ENCODE measurements at places on chromosomes 7 and 10.
A peak's percentile ranks its signal among the peaks of the same experiment; 100 is the strongest.

DNA sequence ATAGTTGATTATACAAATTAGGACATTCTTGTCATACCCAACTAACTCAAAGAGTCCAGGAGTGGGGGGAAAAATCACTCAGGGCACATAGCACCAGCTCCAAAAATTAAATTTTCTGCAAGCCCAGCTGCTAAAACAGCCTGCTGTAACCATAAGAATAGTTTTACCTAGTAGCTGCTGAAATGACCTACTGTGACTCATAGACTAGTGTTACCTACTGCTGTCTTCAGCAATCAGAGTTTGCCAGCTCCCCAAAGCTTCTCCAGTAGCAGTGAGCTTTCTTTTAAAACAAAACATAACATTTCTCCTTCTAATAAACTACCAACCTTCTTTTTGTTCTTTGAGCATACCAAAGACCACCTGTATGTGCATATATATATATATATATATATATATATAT is 4.2 kb upstream of the ARHGAP12 start:
- no peak for DNase-seq

- no peak for DNase-seq
Measured at GRCh38 chr10:78619115-78619851, 449.5 kb upstream of the ZMIZ1 start.

DNA sequence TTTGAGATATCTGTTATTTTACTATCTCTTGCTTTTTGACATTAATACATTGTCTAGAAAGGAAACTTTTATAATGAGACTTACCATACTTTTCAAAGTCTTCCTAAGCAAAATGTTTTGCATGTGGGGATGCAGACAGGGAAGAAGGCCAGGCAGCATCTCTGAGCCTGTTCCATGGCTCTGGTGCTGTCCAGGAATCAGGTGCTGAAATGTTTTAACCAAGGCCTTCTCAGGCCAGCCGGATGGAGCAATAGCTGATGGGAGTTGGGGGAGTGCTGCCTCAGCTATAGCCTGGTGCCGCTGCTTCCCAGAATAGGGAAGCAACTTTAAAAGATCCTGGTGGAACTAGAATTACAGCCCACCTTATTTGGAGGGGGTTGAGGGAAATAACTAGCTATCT is 38.5 kb downstream of the CRTAC1 start:
- DNase-seq: no peak

GRCh38 chr7:116310141-116310540 is 99.8 kb downstream of the TES start:
- no peak for DNase-seq

DNA sequence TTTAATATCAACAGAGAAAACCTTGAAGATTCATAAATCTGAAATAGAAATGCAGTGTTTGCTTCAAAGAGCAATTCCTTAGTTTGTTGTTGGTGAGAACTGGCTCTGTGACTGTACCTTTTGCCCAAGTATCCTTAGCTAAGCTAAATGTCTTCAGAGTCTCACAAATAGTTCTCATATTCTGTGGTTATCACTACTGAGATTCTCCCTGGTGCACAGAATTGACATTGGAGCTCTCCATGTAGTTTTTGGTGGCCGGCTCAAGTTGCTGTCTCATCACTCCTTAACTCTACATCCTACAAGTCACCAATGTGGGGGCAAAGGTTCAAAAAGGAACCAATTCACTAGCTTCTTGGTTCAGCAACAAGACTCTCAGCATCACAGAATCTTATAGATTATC is 780.3 kb downstream of the LRMDA start:
- no peak for DNase-seq

- no peak for DNase-seq
Measured at GRCh38 chr7:90671571-90671970, 75.5 kb downstream of the CDK14 start.

GRCh38 chr10:102280397-102281101 is 35.2 kb downstream of the GBF1 start:
- DNase-seq: no peak

DNA sequence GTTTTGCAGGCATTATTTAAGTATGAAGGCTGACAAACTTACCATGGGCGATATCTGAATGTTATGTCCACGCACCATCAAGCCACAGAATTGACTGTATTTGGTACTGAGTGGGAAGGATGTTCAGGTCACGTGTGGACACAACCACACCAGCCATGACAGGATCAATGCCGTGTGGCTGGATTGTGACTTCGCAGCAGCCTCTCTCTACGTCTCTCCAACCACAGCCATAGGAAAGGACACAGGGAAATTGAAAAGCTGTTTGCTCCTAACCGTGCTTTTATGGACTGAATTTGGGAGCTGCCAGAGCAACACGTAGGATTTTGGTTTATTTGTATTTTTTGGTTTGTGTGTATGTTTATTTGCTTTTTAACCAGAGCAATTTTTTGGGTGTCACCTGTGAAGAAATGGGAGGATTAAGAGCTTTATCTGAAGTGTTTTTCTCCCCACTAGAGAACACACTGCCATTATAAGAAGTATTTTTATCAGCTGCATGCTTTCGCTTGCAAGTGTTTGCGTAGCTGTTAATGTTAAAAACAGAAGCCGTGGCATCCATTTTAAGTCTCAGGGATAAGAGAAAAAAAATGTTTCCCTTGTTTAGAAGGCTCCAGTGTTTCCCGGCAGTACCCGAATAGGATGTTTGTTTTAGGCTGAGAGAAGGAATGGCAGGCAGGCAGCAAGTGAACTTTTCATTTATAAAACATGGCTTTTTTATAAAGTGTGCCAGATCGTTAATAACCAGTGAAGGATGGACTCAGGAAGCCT is 401.1 kb upstream of the NFE2L3 start:
- DNase-seq: peak; percentile 18

GRCh38 chr10:110353244-110354119 is 48.8 kb upstream of the SMNDC1 start:
- no peak for DNase-seq

GRCh38 chr7:55472928-55473725 is 99.2 kb downstream of the VOPP1 start:
- no peak for DNase-seq

- DNase-seq: no peak
Measured at GRCh38 chr10:11626071-11626470, 14.6 kb upstream of the USP6NL start.

GRCh38 chr7:119545118-119545517 is 727.9 kb upstream of the KCND2 start:
- DNase-seq: no peak

DNA sequence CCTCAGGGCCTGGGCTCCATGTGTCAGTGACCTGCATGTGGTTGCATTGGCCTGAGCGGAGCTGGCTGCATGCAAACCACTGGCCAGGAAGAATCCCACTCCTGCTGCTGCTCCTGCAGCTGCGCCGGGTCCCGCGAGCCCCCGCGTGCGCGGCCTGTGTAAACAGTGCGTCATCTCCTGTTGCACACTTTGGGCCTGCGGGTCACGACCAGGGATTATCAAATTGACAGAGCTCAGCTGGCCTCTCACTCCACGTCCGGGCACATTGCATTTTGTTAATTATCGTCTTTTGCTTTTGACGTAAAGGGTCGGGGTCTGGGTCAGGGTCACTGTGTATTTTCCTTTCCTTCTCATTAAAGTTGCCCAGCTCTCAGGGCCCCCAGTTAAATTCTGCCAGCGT is 132.6 kb downstream of the RGS10 start:
- no peak for DNase-seq

DNA sequence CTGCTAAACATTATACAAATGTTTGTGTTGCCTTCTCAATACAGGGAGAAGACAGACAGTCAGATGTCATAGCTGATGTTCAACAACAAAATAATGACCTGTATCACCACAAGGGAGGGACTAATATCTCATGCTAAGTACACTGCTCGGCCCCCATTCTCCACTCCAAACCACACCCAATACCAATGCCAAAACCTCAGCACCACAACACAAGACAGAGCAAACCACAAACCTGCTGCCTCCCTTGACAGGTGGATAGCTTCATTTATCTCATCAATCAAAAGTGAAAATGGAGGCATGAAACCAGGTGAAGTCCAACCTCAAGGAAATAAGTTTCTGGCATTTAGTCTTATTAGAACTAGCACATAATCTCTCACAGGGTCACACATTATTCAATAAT is 109.5 kb downstream of the PARD3 start:
- no peak for DNase-seq

DNA sequence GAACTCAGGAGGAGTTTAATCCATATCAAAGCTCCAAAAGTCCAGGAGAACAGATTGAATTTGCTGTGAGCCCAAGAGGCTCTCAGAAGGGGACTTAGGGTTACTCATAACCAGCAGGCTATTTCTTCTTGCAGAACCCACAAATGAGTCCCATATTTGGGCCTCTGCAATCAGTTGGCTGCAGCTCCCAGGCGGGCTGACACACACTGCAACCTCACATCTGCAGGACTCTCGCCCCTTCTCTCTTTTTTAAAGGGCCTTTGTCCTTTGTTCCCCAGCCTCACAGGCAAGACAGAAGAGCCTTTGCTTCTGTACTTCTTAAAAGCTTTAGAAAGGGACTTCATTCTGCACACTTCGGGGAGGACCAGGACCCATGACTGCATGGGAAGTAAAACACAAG is 26.7 kb downstream of the CREB3L2 start:
- DNase-seq: no peak

DNA sequence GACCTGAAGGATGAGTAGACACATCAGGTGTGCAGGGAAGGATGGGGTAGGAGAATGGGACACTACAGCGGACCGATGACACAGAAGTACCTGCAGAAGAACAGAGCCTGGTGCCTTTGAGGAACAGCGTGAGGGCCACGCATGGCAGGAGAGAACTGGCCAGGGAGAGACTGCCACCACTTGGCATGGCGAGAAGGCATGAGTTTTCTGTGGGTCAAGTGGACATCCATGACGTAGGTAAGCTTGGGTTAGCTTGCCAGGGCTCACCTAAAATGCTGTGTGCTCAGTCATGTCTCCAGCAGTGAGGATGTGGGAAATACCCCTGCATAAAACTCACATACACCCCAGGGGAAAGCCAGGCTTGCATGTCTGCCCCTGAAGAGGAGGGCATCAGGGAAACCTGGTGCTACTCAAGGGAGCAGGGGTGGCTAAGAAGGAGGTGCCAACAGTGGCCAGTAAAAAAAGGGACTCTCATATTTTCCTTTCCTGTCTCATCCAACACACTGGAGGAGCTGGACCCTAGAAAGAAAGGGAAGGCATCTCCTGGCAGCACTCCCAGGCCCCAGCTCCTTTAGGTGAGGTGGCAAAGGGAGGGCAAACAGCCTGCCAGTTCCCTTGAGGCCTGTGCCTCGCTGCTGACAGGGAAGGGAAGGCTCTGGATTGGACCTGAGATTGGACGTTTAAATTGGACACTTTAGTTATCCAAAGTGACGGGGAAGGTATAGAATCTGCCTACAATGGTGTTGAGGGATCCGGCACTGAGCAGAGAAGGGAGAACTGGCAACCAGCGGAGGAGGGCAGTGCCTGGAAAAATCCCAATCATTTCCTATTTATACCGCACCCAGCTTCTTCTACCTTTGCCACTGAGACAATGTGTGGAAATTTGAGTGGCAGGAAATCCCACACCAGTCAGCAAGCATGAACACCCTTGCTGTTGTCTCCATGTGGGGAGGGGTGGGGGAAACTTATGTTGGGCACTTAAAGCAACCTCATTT is 255.7 kb downstream of the GLI3 start:
- no peak for DNase-seq

- no peak for DNase-seq
Measured at GRCh38 chr10:86255405-86256251, 111.0 kb downstream of the GRID1 start.

GRCh38 chr10:118805146-118805545 is 50.4 kb upstream of the CACUL1 start:
- DNase-seq: no peak

- DNase-seq: no peak
Measured at GRCh38 chr10:15349112-15349511, 22.0 kb downstream of the FAM171A1 start.

DNA sequence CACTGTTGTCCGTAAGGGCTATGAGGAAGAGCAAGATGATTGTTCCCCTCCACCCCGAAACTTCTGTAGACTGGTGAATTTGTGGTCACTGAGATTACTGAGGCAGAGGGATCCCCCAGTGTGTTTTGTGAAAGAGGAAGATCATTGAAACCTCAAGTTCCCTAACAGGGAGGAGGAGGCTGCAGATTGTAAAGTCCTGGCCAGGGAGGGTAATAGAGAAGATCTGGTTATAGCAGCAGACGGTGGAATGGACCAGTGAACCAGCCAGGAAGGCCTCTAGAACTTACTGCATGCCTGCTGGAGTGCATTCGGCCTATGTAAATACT is 31.1 kb downstream of the LMTK2 start:
- DNase-seq: no peak

- no peak for DNase-seq
Measured at GRCh38 chr10:100965820-100966219, 3.5 kb upstream of the SEMA4G start.

GRCh38 chr10:43955002-43955596 is 306.4 kb upstream of the ZNF32 start:
- DNase-seq: no peak

DNA sequence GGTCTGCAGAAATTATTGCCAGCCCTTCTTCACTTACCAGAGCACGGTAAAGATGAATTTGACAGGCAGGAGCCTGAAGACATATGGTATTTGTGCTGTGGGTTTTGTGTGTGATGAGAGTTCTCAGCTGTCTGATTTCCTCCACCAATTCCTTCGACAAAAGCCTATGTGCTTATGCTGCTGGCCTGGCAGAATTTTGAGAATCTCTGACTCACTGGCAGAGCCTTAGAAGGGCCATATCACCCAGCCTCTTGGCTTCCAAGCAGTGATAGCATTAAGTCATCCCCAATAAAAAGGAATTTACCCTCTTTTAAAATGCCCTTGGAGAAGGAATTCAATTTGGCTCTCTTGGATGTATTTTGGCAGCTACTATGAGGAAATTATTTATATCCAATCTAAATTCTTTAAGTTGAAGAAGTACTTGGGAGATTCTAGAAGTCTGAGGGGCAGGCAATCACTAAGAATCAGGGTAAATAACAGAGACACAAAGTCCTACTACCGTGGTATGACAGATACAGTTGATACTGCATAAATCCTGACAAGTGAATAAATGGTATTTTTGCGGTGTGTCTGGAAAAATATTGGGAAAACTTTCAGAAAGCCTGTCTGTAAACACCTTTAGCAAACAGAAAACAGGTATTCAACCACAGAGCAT is 68.6 kb upstream of the EFCAB10 start:
- no peak for DNase-seq

GRCh38 chr7:153190452-153190851 is 430.9 kb downstream of the ACTR3B start:
- DNase-seq: no peak

DNA sequence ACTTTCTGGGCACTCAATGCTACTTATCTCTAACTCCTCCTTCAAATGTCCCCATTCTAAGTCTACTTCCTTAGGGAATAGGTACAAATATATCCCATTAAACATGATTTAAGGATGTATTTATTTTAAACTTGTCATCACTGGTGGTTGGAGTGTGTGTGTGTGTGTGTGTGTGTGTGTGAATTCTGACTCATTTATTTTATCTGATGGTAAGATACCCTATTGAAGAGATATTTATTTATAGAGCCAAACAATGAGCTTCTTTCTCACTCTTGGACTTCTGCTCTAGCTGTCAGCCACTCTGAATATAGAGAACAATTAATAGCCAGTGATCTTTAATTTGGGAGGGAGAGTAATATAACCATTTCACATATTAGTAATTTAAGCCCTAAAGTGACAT is 17.8 kb upstream of the MAGI2 start:
- no peak for DNase-seq

- no peak for DNase-seq
Measured at GRCh38 chr7:22628112-22628511, 98.9 kb upstream of the IL6 start.

Measured in prostate gland (tissue), 2 donors.